Esophagus mucosa (tissue), 1 donor: ENCODE measurements at places on chromosomes 7 and 10. TPM values are rescaled to one million over a fixed set of nuclear protein-coding genes. Genes with fewer than 3 reads are reported as not detected.
A peak's percentile ranks its signal among the peaks of the same experiment; 100 is the strongest.

GIMAP2 gene
- 1.1 TPM for total RNA-seq

- no peak for ATAC-seq
Measured at GRCh38 chr7:70082099-70082611, 483.9 kb downstream of the AUTS2 start.

TAS2R40 gene
- total RNA-seq: not detected

- ATAC-seq: peak; percentile 76
Measured at GRCh38 chr10:114359041-114359952, 45.0 kb downstream of the AFAP1L2 start.

DNA sequence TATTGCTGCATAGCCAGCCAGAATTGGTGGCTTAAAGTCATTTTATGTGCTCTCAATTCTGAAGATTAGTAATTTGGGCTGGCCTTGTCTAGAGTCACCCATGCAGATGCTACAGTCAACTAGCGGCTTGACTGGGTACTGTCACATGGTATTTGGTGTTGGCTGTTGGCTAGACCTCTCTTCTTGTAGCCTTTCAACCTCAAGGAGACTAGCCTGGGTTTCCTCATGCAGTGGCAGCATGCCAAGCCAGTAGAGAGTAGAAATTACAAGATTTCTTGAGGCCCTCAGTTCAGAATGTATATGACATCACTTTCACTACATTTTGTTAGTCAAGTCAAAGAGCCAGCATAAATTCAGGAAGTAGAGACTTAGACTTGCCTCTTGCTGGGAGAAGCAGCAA lies 3.7 kb upstream of the ZNF800 start:
- no peak for ATAC-seq

NPTX2 gene
- total RNA-seq: 1.4 TPM

DNA sequence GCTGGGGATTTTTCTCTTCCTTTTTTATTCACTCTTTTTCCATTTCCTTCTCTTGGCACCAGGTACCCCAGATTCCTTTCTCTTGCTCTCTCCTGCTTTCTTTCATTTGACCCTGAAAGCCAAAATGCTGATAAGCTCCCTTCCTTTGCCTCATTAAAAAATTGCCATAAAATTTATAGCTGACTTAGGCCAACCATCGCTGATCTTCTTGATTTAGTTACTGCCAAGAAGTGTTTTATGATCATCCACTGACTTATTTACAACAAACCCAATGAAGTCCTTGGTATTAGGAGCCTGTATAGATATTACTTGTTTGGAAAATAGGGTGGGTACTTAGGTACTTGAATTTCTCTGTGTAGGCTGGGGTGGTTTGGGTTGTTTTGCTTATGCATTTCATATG lies 173.2 kb upstream of the PHYHIPL start:
- ATAC-seq: no peak

DNA sequence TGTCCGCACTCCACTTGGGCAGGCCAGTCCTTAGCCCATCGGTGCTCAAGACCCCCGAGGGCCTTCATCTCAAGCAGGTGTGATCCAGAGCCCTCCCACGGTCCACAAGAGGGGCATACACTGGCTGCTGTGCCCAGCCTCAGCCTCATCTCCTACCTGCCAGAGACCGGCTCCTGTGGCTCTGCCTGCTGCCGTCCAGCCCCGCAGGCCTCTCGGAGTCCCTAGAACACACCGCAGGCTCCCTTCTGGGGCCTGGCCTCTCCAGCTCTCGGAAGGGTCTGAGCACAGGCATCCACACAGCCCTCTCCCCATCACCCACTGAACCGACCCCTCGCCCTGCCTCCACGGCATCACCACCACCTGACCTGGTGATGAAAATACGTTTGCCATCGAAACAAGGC lies 147.4 kb downstream of the PRKAG2 start:
- ATAC-seq: no peak

AZGP1 gene
- 10.8 TPM for total RNA-seq

WDFY4 gene
- total RNA-seq: 1.6 TPM

DNA sequence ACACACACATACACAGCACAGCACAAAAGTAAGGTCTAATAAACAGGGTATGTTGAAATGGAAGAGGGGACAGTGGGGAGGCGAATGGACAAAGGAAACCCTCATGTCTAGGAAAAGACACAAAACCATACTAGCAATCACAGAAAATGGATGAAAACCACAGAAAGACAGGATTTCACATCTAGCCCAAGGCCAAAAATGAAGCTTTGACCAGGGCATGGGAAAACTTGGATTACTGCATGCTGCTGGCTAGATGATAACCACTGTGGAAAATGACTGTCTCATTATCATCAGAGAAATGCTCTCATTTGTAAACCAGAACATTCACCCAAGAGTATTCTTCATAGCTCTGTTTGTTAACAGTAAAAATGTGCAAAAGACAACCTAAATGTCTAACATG lies 88.2 kb downstream of the SFMBT2 start:
- ATAC-seq: no peak

GHRHR gene
- not detected for total RNA-seq

PPP1R17 gene
- not detected for total RNA-seq

- ATAC-seq: no peak
Measured at GRCh38 chr7:19333706-19334105, 188.5 kb upstream of the FERD3L start.

BET1 gene
- total RNA-seq: 12.2 TPM

CCDC146 gene
- 6.7 TPM for total RNA-seq

SAMD9L gene
- total RNA-seq: 4.6 TPM

FZD1 gene
- 7.1 TPM for total RNA-seq

DNA sequence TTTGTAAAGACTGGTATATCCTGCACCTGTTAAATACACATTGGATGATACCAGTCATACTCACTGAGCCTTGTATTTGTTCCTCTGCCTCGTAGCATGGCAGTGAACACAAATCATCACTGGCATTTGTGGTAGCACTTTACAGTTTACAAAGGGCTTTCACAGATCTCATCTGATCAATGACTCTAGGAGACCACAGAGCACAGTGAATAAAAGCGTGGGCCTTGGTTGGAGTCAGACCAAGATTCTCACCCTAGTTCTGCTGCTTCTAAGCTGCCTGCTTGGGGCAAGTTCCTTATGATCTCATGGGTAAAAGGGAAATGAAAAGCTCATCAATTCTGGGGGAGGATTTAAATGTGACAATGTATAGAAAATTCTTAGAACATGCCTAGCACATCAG lies 129.9 kb upstream of the AGK start:
- no peak for ATAC-seq

GRCh38 chr10:95531994-95532399 lies 29.2 kb downstream of the SORBS1 start:
- no peak for ATAC-seq

DNA sequence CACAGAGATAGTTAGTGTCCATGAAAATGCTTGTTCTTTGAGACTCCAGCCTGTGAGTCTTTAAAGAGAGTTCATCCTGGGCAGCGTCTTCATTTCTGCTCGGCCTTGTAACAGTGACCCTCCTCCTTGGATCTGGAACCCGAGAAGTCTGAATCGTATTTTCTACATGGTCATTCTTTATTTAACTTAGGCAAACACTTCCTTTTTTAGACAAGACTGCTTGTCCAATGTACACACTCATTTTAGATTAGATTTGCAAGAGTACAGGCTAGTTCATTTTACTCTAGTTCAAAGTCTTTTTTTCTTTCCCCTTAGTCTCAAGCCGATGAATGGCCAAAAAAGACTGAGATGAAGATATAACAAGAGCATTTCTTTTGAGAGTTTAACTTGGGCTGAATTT lies 133.5 kb downstream of the CHN2 start:
- no peak for ATAC-seq

DNA sequence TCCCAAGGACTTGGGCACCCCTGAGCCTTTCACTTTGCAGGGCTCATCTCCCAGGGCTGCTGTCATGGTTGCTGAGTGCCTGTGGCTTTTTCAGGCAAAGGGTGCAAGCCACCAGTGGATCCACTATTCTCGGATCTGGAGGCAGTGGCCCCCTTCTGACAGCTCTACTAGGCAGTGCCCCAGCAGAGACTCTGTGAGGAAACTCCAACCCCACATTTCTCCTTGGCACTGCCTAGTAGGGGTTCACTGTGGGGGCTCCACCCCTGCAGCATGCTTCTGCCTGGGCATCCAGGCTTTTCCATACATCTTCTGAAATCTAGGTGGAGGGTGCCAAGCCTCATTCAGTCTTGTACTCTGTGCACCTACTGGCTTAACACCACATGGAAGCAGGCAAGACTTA lies 675.0 kb upstream of the MBL2 start:
- ATAC-seq: no peak

GRCh38 chr7:150432915-150433892 lies 17.2 kb upstream of the GIMAP8 start:
- no peak for ATAC-seq

GSTK1 gene
- total RNA-seq: 109 TPM

DNA sequence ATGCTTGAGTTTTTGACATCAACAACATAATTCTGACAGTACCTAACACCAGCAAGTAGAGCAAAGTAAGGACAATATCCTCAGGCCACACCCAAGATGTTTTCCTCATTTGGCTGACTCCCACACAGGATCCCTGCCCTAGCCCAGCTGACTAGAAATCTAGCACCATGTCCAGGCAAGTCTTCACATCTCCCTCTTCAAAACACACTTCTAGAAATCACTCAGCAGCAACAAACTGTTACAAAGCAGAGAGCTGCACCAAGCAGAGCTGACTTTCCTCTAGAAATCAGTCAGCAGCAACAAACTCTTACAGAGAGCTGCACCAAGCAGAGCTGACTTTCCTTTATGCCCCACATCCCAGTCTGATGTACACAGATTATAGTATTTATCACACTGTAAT lies 7.7 kb downstream of the TMEM168 start:
- peak; percentile 89 for ATAC-seq
